COR-L47 (cell line): ENCODE measurements at places on chromosomes 4 and X.

- DNase-seq: no peak
These were observed 375.3 kb downstream of the PCDH10 start for GRCh38 chr4:133524369-133524768.

- DNase-seq: no peak
These were observed 96.4 kb downstream of the FAM13A start for GRCh38 chr4:88960576-88960975.

GRCh38 chrX:84735025-84735424 lies 232.8 kb upstream of the HDX start:
- no peak for DNase-seq

GRCh38 chrX:138945219-138945618 lies 233.7 kb upstream of the FGF13 start:
- DNase-seq: no peak

- DNase-seq: no peak
These were observed 275.5 kb downstream of the BCOR start for GRCh38 chrX:39822133-39822748.

DNA sequence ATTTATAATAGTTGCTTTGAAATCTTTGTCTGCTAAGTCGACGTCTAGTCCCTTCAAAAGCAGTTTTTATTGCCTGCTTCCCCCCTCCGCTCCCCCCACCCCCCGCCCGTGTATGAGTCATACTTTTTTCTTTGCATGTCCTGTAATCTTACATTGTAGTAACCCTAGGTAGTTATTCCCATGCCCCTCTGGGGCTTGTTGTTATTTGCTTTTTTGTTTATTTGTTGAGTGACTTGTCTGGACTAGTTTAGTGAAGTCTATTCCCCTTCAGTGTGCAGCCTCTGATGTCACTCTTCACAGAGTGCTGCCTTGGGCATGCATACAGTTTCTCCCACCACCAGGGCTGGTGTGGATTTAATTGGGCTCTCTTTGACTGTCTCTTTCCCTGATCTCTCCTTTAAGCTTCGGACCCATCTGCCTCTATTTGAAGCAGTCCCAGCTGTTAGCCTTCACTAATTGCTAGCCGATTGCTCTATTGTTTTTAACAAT lies 86.2 kb downstream of the PPEF1 start:
- no peak for DNase-seq

DNA sequence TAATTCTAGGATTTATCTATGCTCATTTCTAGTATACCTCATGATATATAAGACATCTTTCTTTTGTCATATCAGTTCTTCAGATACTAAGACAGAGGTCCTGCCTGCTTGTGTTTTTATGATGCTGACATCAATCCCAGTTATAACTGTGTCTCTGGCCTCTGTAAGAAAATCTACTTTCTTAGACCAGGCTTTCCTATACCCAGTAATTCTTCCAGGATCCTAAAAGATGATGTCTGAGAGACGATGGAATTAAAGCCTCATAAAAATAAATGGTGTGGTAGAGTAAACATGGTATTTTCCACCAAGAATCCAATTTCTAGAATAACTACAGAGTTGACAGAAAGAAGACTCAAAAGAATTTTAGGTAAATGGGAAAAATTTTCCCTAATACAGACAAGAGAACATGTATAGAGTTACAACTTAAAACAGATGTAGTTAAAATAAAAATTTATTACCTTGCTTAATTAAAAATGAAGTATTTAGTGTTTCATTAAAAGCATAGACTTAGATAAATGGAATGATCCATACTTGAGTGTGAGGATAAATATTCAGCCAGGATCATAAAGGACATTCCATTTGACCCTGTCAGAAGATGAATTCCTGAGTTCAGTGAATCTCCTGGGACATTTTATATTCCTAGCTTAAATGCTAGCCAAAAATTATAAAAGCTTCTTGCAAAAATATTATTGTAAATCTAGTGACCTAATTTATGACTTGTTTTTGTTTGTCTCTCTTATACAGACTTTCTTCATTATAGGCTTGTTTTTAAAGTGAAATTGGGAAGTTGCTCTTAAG lies 137.4 kb downstream of the PDLIM5 start:
- DNase-seq: no peak

DNA sequence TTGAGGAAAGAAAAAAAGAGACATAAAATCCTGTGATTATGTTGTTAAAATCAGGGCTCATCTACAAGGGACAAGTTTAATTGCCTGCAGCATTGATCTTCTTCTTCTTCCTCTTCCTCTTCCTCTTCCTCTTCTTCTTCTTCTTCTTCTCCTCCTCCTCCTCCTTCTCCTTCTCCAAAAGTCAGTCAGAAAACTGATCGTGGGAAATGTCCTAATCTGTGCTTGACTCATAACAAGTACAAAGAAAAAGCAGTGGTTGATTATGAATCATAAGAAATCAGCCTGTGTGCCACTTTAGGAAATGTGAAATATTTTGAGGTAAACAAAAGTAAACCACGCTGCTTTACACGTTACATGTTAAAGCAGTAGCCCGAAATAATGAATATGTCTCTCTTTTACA lies 2.7 kb upstream of the ATP10D start:
- no peak for DNase-seq

DNA sequence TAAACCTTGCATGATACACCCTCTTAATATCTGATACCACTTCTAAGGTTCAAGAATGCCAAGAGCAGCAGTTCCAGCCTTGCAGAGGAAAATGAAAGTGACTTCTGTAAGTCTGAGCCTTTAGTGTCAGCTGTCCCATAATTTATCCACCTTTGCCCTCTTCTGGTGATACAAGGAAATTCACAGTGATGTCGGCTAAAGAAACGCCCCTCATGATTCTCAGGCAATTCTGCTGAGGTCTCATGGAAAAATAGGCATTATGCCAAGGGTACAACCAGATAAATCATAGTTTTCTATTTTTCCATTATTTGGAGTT lies 172.2 kb upstream of the CXCL13 start:
- DNase-seq: peak; percentile 59

DNA sequence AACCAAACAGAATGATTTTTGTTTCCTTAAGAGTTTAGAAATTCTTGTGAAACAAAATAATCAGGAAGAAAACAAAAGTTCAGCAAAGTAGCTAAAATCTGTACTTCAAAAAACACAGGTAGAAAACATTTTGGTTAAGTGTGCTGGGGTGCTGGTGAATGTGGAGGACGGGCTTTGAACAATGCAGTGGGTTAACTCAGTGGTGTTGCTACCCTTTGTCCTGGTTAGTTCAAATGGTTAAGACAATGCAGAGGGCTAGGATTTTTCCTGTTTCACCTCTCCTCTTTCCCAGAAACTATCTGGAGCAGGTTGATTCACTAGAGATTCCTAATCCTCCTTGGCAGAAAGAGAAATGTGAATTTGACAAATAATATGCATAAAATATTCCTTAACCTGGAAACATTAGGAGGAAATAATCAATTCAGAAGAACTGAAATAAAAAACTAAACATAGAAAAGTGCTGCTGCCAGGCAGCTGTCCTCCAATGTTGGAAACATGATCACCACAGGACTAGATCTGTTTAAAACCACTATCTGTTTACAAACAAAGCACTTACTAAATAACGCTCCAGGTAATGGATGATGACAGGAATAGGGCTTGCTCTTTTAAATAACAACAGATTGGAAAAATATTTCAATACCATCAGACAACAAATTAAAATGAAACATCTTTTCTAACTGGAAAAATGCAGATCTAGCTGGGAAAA lies 148.9 kb downstream of the MAML3 start:
- DNase-seq: peak; percentile 29

DNA sequence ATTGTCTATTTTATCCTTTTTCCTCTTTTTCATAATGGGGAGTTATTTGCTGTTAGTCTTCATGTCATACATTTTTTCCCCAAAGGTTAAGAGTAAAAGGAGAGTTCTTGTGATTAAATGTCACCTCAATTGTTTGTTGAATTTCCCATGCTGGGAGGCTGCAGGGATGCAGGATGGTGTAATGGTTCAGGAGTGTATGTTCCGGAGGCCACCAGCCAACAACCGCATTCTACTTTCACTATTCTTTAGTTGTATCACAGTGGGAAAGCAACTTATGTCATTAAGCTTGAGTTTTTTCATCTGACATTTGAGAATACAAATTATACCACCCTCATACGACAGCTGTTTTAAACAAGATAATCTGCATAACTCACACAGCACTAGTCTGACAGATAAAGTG lies 15.4 kb downstream of the AFP start:
- DNase-seq: peak; percentile 87

- DNase-seq: peak; percentile 66
These were observed 378 bp upstream of the RPS6KA6 start for GRCh38 chrX:84188320-84188834.

DNA sequence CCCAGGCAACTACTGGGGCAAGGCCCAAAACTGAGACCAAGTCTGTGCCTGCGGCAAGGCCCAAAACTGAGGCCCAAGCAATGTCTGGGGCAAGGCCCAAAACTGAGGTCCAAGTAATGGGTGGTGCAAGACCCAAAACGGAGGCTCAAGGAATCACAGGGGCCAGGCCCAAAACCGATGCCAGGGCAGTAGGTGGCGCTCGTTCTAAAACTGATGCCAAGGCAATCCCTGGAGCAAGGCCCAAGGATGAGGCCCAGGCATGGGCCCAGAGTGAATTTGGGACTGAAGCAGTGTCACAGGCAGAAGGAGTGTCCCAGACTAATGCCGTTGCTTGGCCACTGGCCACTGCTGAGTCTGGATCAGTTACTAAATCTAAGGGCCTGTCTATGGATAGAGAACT lies 2.7 kb downstream of the GPRASP2 start:
- no peak for DNase-seq

- DNase-seq: no peak
These were observed 103.9 kb upstream of the FAT1 start for GRCh38 chr4:186827534-186827897.

GRCh38 chr4:175280153-175280552 lies 362.0 kb downstream of the ADAM29 start:
- no peak for DNase-seq

- no peak for DNase-seq
These were observed 88.0 kb upstream of the XAGE2 start for GRCh38 chrX:52280812-52281211.

DNA sequence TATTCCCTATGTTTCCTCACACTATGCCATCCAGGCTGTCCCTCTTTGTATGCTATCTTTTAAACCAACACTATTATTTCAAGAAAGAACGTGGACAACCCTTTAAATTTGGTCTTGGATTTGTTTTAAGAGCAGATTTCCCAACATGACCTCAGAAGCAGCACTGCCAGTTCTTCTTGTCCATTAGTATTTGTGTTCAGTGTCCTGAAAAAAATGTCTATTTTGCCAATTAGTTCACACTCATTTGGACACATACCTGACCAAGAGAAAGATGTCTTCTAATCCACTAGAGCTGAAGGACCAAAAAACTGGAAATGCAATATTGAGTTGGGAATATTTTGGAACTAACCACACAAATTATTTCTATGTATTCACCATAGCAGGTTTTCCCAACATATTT lies 223.2 kb upstream of the CNKSR2 start:
- DNase-seq: no peak

- no peak for DNase-seq
These were observed 72.6 kb downstream of the TMEM131L start for GRCh38 chr4:153538487-153539357.

DNA sequence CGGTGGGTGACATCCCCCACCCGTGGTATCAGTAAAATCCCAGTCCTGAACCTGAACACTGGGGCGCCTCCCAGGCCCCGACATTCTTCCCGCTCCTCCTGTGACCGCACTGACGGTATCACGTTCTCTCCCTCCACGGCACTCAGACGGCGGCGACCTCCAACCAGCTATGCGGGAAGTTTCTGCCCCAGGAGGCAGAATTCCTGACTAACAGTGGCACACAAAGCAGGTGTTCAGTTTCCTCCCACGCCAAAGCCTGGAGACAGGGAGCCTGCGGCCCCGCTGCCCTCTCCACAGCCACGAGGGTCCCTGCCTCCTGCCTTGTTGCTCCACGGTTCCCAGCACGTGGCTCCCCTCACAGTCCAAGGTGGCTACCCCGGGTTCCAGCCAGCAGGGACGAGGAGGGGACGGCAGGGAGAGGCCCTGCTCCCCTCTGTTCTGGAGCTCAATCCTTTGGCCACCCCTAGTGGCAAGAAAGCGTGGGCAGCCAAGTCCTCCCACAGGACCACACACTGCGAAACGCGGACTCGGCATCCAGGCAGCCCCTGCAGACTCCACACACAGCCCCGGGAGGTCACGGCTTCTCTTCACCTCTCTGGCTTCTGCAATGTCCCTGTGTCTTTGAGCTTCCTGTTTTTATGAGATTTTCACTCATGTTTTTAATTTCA lies 15.2 kb downstream of the CTBP1 start:
- DNase-seq: no peak

- no peak for DNase-seq
These were observed 300.3 kb upstream of the IRS4 start for GRCh38 chrX:109036624-109037023.

- DNase-seq: no peak
These were observed 58.2 kb upstream of the PTCHD1 start for GRCh38 chrX:23276475-23276874.

DNA sequence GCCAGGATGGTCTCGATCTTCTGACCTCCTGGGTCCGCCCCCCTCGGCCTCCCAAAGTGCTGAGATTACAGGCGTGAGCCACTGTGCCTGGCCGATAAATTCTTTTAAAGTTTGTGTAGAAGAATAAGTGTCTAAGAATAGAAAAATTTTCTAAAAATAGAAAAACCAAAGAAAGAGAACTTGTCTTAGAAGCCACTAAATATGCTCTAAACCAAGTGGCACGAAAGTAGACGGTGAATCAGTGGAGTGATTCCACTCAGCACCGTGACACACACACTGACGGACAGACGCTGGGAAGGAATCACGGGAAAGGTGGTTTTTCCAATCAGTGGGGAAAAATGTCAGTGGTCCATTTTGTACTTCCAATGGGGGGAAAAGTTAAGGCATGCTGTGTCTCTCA lies 72.7 kb upstream of the PSAPL1 start:
- no peak for DNase-seq

GRCh38 chr4:44071959-44072955 lies 376.4 kb downstream of the KCTD8 start:
- DNase-seq: no peak

DNA sequence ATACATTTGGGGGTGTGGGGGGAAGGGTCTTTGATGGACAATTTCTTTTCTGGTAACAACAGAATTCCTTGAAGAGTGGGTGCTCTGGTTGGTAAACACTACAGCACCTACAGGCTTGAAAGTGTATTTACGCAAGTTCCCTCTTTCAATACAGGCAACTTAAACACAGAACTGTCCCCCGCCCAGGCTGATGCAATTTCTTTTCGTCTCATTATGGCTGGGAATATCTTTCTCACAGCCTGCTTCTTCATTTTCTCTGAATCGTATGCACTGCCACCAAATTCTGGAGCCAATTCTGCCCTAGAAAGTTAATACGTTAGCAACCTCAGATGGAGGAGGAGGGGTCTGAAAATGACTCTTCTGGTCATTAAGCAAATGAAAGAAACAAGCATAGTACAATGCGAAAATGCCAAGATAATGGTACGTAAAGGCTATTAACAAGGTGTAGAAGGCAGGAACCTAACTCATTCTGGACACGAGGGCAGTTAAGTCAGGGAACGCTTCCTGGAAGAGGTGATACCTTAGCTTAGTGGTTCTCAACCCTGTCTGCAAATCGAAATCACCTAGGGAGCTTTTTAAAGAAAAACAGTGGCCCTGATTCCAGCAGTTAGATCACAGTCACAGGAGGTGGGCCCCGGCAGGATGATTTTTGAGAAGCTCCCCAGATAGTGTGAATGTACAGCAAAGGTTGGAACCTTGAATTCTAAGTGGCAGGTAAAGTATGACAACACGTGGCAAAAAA lies 1.0 kb downstream of the AGA start:
- peak; percentile 6 for DNase-seq

GRCh38 chr4:169410839-169411770 lies 140.3 kb upstream of the SH3RF1 start:
- no peak for DNase-seq
